Urothelium cell line (cell line): ENCODE measurements at places on chromosomes 3 and 15.

- DNase-seq: no peak
Observed at GRCh38 chr3:119318876-119319275, 24.7 kb downstream of the ARHGAP31 start.

DNA sequence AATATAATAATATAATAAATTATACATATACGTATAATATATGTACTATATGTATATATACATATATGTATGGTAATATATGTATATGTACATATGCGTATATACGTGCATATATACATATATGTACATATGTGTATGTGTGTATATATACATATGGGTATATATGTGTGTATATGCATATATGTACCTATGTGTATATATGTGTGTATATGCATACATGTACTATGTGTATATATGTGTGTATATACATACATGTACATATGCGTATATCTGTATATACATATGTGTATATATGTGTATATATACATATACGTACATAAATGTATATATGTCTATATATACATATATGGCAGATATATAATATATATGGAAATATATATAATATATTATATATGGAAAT is 74.8 kb upstream of the ST3GAL6 start:
- DNase-seq: no peak

- DNase-seq: no peak
Observed at GRCh38 chr3:6540981-6541380, 319.9 kb upstream of the GRM7 start.

- no peak for DNase-seq
Observed at GRCh38 chr3:139546772-139547171, 7.2 kb upstream of the RBP1 start.

GRCh38 chr15:69554279-69554961 is 101.8 kb downstream of the RPLP1 start:
- no peak for DNase-seq

DNA sequence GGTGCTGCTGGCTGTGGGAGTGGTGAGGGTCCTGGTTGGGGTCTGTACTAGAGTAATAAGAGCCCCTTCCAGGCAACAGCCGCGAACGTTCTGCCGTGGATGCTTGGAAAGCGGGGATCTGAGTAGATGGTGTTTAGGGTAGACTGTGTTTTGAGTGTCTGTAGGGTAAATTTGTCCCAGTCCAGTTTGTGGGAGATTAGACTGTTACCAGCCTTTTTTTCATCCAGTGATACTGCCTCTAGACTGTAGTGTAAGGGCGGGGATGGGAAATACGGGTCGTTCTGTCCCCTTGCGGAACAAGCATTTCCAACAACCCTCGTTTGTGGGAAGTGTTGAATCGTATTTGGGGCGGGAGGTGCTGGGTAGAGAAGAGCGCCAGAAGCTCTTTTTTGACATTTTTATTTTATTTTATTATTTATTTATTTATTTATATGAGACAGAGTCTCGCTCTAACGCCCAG is 424 bp downstream of the HAUS2 start:
- no peak for DNase-seq

GRCh38 chr3:38582941-38583645 is 66.4 kb downstream of the SCN5A start:
- no peak for DNase-seq

GRCh38 chr15:75042730-75043508 is 19.5 kb downstream of the PPCDC start:
- peak; percentile 26 for DNase-seq

- no peak for DNase-seq
Observed at GRCh38 chr15:83358972-83359564, 74.6 kb upstream of the BNC1 start.
